ENCODE measurements at places on chromosomes 16 and 17. TPM values are rescaled to one million over a fixed set of nuclear protein-coding genes. Genes with fewer than 3 reads are reported as not detected.

- DNase-seq: no peak
Measured at GRCh38 chr17:27355419-27355818, 61.5 kb downstream of the WSB1 start.

SLC38A8 gene
- not detected for total RNA-seq

DNA sequence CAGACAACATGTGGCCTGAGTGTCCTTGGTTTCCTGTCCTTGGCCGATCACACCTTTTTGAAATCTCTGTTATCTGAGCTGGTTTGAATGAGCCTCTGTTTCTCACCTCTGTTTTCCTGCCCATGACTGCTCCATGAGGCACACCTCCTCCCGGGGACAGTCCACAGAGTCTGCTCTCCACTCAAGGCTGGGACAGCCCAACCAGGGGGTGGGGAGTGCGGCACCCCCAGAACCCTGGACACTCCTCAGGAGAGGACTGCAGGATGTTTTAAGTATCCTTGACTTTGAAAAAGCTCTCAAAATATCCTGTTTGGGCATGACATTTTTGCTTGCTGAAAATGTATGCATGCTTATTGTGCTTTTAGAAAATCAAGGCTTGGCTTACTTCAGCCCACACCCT is 333.0 kb upstream of the N4BP1 start:
- no peak for DNase-seq

DNA sequence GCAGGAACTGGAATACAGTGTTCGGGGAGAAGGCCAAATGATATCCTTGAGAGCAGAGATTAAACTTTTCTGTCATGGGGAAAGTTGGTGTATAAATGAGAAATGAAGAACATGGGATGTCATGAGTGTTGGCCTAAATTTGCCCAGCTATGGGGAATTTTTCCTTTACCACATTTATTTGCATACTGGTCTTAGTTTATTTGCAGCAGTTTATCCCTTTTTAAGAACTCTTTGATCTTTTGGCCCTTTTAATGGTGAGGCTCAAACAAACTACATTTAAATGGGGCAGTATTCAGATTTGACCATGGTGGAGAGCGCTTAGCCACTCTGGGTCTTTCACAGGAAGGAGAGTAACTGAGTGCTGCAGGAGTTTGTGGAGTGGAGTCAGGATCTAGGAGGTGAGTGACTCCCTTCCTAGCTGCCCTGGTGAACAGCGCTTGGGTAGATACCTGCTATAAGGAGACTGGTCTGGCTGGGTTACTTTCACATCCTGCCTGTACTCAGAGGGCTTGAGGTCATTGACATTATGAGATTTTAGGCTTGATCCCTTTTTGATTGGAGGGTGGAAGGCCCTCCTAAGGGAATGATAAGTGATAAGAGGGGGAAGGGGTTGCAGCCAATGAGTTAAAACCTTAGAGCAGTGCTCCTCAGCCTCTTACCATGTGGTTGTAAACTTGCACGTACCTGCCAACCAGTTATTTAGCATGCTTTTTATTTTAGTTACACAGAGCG is 10.7 kb downstream of the PYCARD start:
- no peak for DNase-seq

DNA sequence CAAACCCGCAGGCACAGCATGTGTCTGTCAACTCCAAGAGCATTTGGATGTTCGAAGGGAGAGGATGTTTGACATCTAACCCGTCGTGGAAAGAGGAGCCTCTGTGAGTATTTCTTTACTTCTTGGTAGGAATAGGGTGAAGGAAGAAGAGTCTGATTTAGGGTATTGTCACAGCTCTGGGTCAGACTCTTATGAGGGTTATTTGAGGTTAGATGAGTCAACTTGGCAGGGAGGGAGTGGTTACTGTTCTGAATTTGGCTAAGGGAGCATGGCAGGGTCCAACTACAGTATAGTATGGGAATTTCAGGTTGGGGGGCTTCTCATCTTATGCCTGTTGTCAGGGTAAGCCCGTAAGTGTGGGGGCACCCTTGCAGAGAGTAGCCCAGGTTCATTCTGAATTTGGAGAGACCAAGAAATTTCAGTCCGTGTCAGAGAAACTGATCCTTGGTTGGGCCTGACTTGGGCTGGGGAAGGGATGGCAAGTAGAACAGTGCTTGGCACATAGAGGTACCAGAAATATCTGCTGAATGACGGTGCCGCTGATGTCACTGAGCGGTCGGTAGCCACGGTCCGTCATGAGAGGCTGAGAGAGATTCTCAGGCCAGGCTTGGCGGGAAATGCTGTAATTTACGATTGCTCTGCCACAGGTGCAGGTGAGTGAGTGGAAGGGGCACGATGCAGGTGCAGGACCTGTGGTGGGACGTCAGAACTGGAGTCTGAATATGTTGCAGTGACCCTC is 43.2 kb downstream of the MYH3 start:
- no peak for DNase-seq

DNA sequence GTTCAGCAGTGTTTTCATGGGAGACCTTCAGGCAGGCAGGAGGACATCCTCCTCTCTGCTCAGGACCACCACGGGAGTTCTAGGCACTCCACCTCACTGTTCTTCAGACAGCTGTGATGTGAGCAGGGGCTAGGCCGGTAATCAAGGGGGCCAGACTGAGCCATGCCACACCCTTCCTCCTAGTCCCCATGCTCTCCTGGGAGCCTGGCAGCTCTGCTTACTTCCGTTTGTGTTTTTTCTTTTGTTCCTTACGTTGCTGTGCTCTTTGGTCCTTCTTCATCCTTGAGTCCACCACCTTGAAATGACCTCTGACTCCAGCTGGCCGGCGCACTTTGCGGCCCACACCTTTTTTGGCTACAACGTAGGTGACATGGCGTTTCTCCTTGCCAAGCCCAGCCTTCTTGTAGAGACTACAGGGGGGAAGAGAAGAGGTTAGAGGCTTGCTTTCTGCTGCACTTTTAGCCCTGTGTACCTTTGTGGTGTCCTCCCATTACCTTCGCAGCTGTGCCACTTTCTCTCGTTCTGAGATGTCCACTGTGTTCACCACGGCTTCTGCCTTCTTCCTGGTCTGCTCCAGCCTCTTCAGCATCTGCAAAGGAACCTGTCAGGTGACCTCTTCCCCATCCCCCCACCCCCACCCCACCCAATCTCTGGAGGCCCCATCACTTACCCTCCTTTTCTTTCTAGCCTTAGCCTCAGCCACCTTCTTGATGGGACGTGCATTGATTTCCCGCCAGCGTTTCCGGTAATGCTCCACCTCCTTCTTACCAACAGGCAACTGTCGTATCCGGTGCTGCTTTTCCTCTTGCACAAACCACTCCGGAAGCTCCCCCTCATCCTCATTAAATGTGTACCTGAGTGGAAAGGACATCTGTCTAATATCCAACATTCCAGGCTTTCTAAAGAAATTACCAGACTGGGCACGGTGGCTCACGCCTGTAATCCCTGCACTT is 7.4 kb upstream of the PSMC5 start:
- DNase-seq: no peak

CTF1 gene
- total RNA-seq: 3.8 TPM

DNA sequence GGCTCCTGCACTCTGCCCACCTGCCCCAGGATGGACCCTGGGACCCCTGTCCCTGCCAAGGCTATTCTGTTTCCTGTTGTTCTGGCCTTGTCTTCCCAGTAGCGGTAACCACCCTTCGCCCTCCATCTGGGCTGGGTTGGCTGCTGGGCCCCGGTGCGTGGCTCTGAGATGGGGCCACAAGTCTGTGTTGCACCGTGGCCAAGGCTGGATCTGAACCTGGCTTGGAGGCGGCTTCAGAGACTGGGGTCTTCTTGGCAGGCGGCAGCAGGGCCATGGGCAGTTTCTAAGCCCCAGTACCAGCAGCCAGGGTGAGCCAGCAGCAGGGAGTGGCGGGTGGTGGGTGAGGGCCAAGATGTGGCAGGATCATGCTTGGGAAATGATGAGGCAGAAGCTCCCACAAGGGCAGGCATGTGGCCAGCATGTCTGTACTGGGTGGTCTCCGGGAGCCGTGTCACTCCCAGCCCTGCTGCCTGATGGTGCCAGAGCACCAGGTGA is 12.6 kb downstream of the MAP2K3 start:
- no peak for DNase-seq

WFIKKN1 gene
- 1.2 TPM for total RNA-seq

DNA sequence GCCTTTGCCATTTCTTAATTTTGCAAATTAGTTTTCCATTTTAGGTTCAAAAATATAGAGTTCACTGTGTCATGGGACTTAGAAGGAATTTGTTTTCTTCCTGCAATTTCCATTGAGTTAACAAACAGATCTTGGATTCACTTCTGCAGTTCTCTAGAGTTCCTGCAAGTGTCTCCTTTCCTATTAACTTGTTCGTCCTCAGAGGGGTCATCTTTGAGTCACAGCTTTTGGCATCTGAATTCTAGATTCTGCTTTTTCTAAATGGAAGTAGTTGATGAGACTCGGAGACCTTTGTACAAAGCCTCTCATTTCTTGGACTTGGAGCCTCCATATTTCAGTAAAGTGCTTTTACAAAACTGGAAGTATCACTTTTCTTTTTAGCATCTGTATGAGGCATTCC is 323.3 kb downstream of the BCAS3 start:
- no peak for DNase-seq

TLCD2 gene
- 7.3 TPM for total RNA-seq

P2RX5 gene
- total RNA-seq: 2.3 TPM

KRT20 gene
- not detected for total RNA-seq

DNA sequence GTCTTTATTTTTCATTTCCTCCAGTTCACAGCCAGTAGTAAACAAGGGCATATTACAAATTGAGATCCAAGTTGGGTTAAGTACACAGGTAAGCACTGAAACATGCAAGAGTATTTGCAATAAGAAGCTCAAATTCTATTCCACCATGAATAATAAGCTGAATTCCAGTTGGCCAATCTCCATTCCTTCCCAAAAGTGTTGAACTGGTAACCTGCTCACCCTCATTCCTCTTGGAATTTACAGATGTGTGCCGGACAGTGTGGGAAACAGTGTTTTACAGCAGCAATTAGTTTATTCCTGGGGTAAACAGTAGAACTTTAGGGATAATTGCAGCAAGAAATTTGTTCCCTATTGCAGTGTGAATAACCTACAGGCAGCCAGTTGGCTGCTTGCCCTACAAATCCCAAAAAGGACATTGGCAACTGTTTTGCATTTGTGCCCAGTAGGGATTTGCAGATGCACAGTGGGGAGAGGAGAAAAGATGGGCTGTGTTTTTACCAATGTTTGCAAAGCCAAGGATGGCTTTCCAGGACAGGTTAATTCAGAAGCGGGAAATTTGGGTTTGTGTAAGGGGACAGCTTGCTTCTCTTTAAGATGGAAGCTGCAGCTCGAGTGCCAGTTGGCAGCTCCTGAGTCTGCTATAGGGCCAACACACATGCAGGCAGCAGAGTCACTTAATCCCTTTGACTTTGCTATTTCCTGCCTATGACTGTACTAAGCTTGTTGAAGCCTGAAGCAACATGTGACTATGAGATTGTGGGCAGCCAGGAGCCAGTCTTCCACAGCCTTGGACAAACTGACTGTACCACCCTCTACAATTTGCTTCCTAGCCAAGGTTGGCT is 318.9 kb downstream of the MAP2K6 start:
- DNase-seq: no peak

DNA sequence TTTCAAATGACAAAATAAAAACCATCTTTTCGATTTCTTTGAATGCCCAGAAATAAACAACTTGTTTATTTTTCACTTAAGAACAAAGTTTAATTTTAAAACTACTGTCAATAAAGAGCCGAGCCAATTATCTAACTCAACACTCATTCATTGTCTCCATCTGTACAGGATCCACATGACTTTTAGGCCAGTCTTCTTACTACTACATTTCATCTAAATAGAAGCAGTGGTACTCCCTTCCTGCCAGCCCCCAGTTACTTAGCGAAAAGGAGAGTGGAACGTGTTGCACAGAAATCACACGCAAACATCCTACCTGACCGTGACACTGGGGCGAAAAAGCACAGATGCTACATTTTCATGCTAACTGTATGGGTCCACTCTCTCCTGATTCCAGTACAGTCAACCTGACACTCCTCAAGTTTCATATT is 1.2 kb downstream of the GNA13 start:
- DNase-seq: no peak

GLG1 gene
- total RNA-seq: 218 TPM

GRCh38 chr16:47162670-47163420 is 19.1 kb upstream of the NETO2 start:
- DNase-seq: no peak

PPL gene
- 28.8 TPM for total RNA-seq

CCDC200 gene
- total RNA-seq: not detected

GRCh38 chr16:74309789-74310781 is 13.5 kb downstream of the PSMD7 start:
- DNase-seq: no peak

DNA sequence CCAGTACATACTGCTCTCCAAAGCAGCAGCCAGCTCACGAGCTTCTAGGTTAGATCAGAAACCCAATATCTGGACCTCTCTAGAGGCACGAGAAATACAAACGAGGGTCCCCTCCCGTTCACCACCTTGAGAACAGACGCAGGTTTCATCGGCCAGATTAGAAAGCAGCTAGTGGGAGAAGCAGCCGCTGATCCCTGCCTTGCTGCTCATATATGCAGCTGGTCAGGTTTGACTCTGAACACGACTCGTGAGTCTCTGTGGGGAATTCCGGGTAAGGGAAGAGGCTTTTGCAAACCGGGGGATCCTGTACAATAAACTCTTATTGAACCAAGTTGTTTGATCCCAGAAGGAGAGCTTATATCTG is 1.6 kb downstream of the VAT1L start:
- DNase-seq: no peak

GPRC5B gene
- 16.1 TPM for total RNA-seq

DNA sequence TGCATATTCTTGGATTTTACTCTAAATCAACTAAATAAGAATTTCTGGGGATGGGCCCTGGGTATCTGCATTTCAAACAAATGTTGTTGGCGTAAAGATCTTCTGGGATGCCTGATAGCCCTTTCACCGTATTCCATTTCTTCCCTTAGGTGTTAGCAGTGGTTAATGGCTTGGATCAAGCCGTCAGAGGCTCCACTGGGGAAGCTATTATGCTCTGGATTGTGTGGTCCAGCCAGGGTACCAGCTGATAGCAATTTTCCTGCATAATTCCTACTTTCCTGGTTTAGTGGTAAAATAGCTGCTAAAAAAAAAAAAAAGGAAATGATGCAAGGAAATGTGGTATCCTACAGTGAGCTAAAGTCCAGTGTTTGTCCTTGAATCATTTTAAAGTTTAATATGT is 365.1 kb downstream of the CDH8 start:
- DNase-seq: no peak

OR3A2 gene
- total RNA-seq: 0.68 TPM

LIG3 gene
- total RNA-seq: 42.8 TPM

DNA sequence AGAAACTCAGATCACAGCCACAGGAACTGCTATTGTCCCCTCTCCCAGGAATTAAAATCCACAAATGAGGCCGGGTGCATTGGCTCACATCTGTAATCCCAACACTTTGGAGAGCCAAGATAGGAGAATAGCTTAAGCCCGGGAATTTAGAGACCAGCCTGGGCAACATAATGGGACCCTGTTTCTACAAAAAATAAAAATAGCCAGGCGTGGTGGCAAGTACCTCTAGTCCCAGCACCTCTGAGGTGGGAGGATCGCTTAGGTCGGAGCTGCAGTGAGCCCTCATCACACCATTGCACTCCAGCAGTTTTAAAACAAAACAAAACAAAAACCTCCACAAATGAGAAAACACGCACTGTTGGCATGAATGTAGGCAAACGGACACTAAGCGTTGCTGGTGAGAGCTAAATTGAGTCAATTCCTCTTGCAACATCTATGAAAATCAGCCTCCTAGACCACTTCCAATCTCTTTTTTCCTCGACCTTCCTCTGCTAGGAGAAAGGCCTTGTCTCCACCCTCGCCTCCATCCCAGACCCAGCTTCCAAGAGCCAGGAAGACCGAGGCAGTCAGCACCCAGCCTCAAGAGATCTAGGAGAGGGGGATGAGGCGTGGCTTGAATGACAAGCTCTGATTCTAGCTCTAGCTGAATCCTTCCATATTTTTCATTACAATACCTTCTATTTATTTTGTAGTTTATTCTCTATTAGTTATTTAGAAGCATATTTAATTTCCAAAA is 14.8 kb downstream of the TLE7 start:
- no peak for DNase-seq

SCNN1B gene
- total RNA-seq: 1.1 TPM
